ENCODE measurements at places on chromosomes 5 and 9.
A peak's percentile ranks its signal among the peaks of the same experiment; 100 is the strongest.

- no peak for DNase-seq
Observed at GRCh38 chr9:88653406-88653805, 118.4 kb downstream of the NXNL2 start.

- peak; percentile 91 for DNase-seq
Observed at GRCh38 chr9:18253950-18254349, 220.0 kb upstream of the ADAMTSL1 start.

- no peak for DNase-seq
Observed at GRCh38 chr9:12730198-12730597, 37.0 kb downstream of the TYRP1 start.

DNA sequence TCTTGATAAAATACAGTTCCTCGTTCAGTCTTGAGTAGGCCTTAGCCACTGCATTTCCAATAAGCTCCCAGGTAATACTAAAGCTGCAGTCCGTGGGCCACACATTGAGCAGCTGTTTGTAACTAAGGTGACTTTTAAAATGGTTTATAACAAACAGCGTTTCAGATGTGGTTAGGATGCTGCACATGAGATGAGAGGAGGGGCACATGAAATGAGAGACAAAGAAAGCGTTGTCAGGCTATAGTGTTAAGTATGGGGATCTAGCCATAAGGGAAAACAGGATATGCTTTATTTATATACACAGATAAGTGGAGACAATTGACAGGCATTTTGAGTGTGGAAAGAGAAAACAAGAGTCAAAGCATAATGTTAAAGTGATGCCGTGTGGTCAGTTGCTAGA lies 89.9 kb downstream of the PAM start:
- no peak for DNase-seq

- peak; percentile 68 for DNase-seq
Observed at GRCh38 chr5:144183254-144183889, 12.7 kb downstream of the KCTD16 start.

DNA sequence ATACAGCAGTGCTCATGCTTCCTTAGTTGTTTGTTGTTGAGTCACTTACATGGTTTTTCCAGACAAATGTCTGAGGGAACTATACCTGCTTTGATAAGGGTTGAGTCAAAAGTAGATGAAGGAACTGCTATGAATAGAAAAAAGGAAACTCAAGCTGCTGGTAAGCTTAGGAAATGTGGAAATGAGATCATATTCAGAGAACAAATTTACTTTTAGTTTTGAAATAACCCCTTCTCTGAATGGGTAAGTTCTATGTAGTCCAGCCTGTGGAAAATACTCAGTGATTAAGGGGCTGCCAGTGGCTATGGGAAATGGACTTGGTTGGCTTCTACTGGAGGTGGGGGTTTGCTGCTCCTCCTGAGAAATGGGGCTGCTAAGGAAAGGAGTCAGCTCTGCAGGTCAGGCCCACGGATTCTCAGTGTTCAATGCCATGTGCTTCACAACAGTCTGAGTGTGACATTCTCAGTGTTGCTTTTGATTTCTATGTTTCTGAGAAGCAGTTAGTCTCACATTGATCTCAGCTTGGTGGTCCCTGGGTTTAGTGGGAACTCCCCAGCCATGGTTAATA lies 47.7 kb upstream of the GLRX start:
- peak; percentile 46 for DNase-seq

GRCh38 chr5:71769287-71769686 lies 50.2 kb downstream of the CARTPT start:
- no peak for DNase-seq

GRCh38 chr9:82106536-82106935 lies 118.0 kb downstream of the SPATA31D1 start:
- DNase-seq, result no peak

- no peak for DNase-seq
Observed at GRCh38 chr9:117435630-117436261, 20.9 kb upstream of the ASTN2 start.

- DNase-seq, result peak; percentile 60
Observed at GRCh38 chr5:109105631-109106267, 304.0 kb downstream of the PJA2 start.

DNA sequence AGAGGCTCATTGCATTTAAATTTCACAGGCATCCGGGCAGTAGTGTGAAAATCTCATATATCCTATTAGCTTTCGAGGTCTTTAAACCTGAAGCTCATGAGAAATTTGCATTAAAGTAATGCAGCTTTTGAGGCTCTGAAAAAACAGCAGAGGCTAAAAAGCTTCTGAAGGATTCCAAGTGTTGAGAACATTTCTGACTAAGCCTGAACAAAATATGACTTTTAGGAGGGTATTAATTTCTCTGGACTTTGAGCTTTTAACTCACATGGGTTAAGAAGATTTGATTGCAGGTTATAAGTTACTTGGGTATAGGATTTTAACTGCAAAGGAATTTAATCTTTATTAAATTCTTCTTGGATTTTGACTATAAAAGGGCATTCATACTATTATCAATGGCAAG lies 743.9 kb downstream of the TLE1 start:
- DNase-seq, result no peak

- no peak for DNase-seq
Observed at GRCh38 chr9:129806061-129806460, 3.1 kb downstream of the TOR1B start.

GRCh38 chr9:138058181-138058580 lies 180.6 kb downstream of the CACNA1B start:
- no peak for DNase-seq

DNA sequence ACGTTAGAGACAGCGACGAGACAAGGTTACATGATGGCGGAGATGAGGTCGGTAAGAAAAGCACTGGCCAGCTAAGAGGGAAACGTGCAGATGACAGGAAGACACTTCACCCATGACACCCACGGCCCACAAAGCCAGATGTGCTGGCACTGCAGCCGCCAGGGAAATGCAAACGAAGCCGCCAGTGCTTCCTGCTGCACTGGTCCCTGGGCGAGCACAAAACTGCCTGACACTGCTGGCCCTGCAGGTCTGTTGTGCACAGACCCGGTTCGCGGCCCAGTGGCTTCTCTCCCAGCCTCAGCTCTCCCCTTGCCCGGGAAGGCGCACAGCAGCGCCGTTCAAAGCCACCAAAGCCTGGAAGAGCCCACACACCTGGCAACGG lies 20.3 kb downstream of the QSOX2 start:
- DNase-seq, result no peak

DNA sequence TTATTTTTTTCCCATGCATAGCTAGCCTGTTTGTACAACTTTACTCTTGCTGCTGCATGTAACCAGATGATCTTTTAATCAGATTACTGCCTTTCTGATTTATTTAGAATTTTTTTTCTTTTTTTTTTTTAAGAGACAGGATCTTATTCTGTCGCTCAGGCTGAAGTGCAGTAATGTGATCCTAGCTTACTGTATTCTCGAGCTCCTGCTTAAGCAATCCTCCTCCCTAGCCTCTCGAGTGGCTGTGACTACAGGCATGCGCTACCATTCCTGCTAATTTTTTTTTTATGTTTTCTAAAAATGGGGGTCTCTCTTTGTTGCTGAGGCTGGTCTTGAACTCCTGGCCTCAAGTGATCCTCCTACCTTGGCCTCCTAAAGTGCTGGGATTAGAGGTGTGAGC lies 9.6 kb downstream of the DCP2 start:
- DNase-seq, result no peak

DNA sequence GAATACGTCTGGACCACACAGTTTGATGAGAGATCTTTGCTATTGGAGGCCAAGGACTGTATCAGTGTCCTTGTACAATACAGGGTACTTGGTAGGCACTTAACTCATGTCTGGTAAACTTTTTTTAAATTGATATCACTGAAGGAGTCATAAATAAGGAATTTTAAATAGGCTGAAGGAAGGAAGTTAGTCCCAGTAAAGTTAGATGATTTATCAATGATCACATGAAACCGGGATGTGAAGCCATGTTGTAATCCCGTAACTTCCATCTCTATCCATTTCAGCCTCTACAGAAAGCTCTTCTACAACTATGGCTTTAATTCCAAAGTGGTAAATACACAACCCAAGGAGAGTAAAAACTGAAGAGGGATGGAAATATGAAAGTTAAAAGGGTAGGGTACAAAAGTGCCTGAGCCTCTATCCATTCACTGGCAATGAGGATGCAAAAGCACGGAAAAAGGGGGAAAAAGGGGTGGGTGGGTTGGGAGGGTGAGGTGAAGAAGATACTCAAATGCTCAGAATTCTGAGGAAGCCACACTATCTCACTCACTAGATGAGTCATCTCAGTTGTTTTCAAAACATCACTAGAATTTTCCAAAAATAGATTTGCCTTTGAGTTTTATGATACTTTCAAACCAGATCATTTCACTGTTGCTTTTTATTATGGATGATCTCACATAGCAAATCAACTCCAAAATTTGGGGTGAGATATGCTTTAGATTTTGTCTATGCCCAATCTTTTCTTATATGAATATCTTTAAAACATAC lies 1053.5 kb downstream of the NR2F1-AS1 start:
- DNase-seq, result peak; percentile 22

DNA sequence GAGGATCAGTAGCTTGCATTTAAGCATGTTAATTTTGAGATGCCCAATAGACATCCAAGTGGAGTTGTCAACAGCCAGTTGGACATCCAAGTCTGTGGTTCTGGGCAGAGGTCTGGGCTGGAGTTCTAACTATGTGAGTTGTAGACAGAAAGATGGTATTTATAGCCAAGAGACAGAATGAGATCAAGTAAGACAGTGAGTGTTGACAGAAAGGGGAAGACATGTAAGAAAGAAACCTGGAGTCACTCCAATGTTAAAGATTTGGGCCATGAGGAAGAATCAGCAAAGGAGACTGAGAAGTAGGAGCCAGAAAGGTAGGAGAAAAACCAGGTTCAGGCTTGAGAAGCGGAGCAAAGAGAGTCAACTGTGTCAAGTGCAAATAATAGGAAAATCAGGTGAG lies 95.5 kb upstream of the PUM3 start:
- DNase-seq, result no peak

GRCh38 chr5:90528601-90529193 lies 687 bp downstream of the LYSMD3 start:
- no peak for DNase-seq

- peak; percentile 61 for DNase-seq
Observed at GRCh38 chr9:129320575-129321285, 142.7 kb upstream of the IER5L start.

DNA sequence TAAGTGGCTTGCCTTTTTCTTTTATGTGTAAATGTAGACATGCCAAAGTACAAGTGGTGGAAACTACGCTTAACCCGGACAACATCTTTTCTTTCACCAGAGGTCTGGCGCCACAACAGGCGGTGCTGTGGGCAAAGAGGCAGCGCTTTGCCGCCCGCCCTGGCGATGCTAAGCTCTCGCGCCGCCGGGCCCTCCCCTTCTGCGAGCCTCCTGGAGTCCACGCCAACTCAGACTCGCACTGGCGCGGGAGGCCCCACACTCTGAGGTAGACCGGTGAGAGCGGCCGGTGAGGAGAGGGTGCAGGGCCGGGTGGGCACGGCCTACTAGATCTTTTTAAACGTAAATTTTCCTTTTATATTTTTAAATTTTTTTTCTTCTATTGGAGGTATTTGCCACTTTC lies 2253.1 kb upstream of the C9orf72 start:
- DNase-seq, result no peak

GRCh38 chr5:178522361-178522760 lies 67.8 kb downstream of the COL23A1 start:
- DNase-seq, result no peak

DNA sequence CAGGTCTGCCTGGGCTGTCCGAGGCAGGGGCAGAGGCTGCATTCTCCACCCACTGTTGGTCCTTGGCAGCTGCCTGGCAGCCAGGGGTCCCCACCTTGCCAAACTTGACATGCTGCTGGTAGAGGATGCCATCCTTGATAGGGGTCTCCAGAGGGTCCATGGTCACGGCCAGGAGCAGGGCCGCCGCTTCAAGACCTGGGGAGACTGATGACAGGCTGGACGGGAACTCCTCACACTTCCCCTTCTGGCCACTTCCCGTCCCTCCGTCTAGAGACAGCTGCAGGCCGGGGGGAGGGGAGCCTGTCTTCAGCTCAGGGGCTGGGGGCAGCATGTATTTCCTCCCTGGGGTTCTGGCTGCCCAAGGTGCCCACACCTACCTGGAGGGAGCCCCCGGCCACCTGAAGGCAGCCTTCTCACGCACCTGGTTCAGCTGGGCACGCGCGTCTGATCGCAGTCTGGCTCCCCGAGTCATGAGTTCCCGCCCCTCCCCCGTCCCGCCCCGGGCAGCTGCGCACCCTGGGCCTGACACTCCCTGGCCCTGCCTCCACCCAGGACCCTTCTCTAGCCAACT lies at the start of gene DOK3:
Gene DOK3, minus strand, starts transcription at position 446 of the 571 bp plus-strand sequence. Its CDS starts 286 bp downstream, at position 160.
- no peak for DNase-seq

- no peak for DNase-seq
Observed at GRCh38 chr9:108311745-108312144, 544.0 kb downstream of the ACTL7B start.

DNA sequence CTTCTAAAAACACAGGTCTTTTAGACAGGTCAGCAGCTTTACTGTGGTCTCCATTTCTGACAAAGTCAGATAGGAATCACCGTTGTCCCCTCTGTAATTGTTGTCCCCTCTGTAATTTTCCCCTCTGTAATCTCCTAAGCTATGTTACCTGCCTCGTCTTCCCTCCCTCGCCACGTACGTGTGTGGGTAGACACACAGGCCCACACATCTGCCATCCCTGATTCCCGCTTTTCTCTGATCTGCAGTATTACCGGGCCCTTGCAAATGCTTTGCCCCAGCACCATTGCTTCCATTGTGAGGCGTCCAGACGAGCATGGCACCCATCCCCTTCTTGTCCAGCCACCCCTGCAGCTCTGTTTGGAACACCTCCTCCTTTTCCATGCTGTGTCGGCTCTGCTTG lies 45.0 kb upstream of the POMT1 start:
- no peak for DNase-seq

- peak; percentile 24 for DNase-seq
Observed at GRCh38 chr5:62689599-62690368, 111.2 kb downstream of the LRRC70 start.

DNA sequence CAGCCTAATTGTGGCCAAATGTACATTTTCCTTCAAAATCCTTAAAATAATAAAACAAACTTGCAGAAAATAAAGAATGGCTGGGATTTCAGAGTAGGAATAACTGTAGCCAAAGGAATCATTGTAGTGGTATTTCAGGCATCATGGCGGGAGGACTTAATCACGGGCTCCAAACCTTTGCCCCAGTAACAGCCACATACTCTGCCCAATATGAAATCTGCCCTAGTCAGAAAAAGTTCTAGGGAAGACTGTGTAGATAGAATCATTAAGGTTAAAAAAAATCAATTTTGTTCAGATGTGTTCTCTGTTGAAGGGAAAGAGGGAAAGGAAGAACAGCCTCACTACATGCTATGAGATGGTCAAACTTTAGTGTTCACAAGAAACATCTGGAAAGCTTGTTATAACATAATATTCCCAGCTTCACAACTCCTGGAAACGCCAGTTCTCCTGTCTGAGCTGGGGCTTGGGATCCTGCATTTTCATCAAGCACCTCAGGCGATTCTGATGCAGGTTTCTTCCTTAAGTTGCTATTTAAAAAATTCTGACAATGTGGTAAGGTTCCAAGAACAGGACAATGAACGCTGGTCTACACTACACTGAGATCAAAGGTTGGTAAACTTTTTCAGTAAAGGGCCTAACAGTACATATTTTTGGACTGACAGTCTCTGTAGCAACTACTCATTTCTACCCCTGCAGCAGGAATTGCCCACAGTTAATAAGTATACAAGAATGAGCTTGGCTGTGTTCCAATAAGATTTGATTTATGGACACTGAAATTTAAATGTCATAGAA lies 87.9 kb downstream of the CEMIP2 start:
- DNase-seq, result peak; percentile 82

Data from PC-3 (cell line).